ENCODE measurements at places on chromosomes 3 and 15.
A peak's percentile ranks its signal among the peaks of the same experiment; 100 is the strongest.

GRCh38 chr3:189227249-189227648 lies 55.5 kb downstream of the TPRG1 start:
- no peak for DNase-seq

DNA sequence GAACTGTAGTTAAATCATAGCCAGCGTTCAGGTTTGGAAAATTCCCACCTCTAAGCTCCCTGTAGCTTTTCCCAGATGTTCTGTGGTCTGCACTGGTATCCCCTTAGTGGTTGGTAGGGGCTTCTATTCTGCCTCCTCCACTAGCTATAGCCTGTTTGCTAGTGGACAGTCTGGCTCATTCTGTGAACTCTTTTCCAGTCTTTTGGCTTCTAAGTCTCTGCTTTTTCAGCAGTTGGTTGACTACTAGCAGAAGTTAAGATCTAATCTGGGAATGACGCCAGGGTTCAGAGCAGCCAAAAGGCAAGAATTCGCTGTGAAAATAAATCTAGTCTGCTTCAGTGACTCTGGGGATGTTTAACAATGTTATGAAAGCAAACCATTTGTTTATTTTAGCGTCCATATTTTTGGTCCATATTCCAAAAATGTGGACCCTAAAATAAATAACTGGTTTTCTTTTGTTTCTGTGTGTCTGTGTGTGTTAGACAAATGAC lies 73.7 kb upstream of the WDR72 start:
- no peak for DNase-seq

GRCh38 chr3:193780810-193781478 lies 187.9 kb downstream of the OPA1 start:
- DNase-seq, result peak; percentile 35

DNA sequence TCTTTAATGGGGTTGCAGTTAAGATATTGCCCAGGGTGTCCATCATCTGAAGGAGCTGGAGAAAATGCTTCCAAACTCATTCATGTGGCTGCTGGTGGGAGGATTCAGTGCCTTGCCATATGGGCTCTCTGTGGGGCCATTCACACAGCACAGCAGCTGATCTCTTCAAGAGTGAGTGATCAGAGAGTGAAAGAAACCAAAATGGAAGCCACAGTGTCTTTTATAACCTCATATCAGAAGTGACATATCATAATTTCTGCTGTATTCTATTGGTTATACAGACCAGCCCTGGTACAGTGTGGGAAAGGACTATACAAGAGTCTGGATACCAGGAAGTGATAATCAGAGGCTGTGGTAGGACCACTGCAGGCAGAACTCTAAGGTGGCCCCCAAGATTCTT lies 33.6 kb downstream of the HHLA2 start:
- DNase-seq, result no peak

DNA sequence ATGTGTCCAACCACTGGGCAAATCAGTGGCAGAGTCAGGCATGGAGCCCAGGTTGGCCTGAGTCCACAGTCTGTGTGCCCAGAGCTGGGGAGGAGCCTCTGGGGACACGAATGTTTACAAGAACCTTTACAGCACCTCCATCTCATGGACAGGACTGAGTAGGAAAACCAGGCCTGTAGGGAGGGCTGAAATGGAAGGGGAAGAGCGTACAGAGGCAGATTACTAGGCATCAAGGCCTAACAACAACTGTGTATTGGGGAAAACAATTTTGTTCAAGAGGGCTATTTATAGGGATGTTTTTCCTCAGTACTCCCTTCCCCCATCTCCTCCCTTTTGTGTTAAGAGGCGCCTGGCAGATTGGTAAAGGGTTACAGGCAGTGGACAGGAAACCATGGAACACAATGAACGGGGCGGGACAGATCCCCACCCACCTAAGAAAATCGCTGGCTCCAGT lies 15.1 kb upstream of the ARHGAP31 start:
- no peak for DNase-seq

All from AG09319 (cell line).